ENCODE measurements at places on chromosomes 7 and 10.

DNA sequence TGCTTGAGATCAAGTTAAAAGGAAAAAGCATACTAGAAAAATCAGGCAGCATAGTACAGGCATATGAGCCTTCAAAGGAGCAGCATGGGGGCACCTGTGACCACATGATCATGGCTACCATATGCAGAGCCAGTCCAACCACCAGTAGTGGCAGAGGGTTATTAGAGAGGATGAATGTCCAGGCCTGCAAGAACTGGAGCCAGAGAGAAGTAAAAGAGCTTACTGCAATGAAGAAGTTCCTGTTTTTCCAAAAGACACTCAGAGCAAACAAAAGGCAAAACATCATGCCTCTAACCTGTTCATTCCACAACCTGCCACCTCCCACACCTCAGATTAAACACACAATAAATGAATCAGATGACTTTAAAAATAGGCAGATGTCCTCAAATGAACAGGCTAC, 99.6 kb upstream of the NAMPT start:
- DNase-seq = no peak

- DNase-seq = no peak
Observed at GRCh38 chr10:66215920-66216319, 709.9 kb upstream of the LRRTM3 start.

DNA sequence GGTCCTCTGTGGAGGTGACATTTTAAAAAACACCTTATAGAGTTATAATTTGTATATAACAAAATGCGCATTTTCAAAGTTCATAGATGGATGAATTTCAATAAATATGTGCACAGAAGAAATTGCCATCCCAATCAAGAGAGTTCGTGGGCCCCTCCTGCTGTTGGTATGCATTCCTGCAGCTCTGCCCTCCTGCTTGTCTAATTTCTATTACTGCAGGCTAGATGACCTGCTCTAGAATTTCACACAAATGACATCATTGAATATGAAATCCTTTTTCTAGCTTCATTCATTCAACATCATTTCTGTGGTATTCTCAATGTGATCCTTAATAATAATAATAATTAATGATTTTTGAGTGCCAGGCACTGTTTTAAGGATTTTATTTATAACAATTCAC, 348.2 kb downstream of the SDK1 start:
- peak; percentile 17 for DNase-seq

DNA sequence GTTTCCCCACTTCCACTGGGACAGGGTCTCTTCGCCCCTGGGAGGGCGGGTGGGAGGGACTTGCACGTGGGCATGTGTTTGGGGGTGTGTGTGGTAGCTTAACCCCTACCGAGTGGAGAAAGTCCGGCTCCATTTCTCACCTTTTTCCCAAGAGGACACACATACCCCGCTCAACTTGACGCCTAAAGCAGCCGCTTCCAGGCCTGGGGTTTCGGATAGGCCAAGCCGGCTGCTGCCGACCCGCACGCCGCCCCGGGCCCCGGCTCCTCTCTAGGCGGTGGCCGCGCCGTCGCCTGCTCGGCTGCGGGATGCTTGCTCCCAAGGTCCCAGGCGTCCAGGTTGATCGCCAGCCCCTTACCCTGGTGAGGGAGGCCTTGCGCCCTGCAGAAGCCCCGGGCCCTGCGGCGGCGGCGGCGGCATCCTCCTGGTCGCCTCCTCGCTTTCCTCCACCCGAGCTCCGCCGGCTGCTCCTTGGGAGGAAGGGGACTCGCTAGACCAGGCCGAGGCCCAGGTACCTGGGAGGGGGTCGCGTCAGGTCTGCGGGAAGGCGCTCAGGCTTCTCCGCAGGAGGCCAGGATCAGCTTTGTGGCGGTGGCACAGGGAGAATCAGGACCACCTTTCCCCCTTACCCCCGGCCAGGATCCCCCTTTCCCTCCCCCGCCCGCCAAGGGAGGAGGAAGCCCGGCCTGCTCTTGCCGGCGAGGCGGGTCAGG, 3.2 kb upstream of the GATA3 start:
- DNase-seq = no peak

- DNase-seq = no peak
Observed at GRCh38 chr10:119377451-119377957, 165.0 kb downstream of the RGS10 start.

GRCh38 chr10:96365571-96365970, 6.8 kb upstream of the OPALIN start:
- DNase-seq = no peak

DNA sequence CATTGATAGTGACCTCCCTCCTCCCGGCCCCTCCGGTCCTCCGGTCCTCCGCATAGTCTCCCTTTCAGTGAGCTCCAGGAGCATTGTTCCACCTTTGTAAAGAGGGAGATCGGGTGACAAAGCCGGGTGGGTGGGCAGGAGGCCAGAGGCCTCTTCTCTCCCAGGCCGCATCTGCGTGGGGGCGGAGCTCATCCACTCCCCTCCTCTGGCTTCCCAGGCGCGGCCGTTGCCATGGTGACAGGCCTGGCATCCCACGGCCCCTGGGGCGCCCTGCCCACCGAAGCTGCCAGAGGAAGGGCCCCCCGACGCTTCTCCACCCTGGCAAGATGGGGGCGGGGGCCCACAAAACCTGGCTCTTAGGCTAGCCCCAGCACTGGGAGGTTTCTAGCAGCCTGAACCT, 4.4 kb upstream of the FZD9 start:
- DNase-seq = no peak

DNA sequence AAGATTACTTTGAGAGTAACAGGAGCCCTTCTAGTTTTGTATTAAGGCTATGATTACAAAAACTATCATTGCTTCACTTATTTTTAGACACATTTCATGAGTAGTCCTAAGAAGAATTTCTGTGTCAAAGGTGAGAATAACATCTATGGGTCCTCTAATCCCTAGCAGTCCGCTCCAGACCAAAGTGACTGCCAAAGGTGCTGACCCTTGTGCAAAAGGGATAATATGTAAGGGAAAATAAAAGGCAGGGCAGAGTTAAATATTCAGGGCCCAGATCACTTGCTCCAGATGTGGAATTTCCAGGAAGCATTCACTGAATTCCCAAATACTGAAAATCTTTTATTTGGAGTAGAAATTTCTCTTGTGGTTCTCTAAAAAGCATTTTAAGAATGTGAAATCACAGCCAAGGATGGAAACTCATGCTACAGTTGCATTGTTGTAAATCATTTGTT, 29.3 kb downstream of the RHOBTB1 start:
- DNase-seq = no peak

GRCh38 chr7:99112097-99112496, 31.8 kb downstream of the SMURF1 start:
- peak; percentile 67 for DNase-seq

- no peak for DNase-seq
Observed at GRCh38 chr7:12233175-12233574, 22.1 kb downstream of the TMEM106B start.

DNA sequence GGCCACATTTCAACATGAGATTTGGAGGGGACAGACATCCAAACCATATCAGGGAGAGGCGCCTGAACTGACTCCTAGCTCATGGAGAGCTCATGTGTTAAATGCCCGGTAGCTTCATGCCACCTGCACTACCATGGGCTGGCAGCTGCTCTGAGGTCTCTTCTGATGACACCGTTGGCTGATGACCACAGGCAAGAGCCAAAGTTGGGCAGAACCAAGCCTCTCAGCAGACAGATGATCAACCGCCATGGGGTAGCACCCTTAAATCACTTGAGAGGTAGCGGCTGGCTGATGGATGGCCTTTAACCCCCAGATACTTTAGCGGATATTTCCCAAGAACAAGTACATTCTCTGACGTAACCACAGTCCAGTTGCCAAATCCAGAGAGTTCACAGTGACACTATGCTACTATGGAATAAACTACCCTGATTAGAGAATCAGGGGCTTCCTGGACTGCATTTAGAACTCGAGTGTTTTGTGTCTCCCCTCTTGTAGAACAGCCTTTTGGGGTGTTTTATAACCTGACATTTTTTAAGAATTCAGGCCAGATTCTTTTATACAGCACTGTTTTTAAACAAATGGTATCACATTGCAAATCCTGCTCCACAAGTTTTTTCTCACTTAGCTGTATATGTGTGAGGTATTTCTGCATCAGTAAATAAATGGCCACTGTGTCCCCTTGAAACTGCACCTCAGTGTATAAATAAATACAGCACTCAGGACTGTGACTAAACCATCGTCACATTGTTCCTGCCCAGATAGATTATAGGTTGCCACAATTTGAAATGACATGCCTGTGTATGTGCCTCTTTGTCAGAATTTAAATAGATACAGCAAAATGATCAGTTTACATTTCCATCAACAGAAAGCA, 30.8 kb upstream of the DRGX start:
- no peak for DNase-seq

DNA sequence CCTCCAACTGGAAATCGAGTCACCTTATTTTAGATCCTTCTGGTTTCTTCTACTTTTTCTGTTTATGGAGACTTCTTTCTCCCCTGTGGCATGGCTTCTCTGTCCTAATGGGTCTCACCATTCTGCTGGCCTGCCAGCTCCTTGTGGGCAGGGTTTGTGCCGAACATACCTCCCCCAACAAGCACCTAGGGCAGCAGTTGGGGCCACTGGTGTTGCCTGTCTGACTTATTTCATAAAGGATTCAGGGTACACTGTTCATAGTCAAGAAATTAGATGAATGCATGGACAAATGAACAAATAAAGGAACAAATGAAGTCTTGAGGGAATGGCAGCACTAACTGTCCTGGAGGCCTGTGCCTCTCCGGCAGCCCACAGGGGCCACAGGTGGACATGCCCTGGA, 55.6 kb upstream of the DOCK1 start:
- no peak for DNase-seq

DNA sequence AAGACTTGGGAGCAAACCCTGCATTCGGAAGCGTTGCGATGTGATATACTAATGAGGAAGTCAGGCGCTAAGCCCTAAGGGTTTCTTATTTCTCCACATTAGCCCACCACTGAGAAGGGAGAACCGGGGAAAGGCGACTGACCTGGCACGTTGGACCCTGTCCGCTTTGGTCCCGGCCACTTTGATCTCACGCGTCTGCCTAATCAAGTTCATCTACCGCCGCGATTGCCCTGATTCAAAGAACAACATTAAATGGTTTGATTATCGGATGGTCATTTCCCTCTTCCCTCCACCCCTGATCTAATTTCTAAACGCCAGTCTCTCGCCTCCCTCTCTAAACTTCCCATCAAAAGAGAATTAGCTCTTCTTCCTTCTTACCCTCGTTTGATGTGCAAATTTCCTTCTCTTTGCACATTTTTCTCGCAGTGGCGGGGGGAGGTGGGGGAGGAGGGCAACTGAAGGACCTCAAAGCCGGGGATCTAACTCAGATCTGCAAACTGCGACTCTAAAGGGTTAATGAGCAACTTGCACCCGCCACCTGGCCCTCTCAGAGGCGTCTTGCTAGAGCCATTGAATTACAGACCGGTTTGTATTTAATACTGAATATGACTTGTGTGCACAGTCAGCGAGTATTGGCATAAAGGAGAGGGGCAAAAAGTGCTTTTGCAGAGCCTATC, 687 bp upstream of the DKK1 start:
- peak; percentile 49 for DNase-seq

DNA sequence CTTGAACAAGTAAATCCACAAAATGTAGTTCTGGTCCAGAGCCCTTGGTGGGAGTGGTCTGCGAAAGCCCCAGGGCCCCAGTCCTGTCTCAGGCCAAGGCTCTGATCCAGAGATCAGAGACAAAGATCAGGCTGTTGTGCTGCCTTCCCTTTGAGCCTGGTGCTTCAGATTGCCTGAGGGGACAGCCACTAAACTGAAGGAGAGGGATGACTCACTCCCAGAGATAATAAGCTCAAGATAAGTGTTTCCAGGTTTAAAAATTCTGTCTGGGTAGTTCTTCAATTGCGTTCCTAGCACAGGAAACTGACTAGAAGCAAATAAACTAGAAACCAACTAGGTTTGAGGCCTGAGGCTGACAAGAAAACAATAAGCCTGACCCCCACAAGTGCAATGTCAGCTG, 190.2 kb downstream of the RAMP3 start:
- DNase-seq = no peak

Measured in HT-29 (cell line).